ENCODE measurements at places on chromosomes 1 and 21.

- DNase-seq, result no peak
Measured at GRCh38 chr1:192284927-192285326, 31.9 kb upstream of the RGS21 start.

DNA sequence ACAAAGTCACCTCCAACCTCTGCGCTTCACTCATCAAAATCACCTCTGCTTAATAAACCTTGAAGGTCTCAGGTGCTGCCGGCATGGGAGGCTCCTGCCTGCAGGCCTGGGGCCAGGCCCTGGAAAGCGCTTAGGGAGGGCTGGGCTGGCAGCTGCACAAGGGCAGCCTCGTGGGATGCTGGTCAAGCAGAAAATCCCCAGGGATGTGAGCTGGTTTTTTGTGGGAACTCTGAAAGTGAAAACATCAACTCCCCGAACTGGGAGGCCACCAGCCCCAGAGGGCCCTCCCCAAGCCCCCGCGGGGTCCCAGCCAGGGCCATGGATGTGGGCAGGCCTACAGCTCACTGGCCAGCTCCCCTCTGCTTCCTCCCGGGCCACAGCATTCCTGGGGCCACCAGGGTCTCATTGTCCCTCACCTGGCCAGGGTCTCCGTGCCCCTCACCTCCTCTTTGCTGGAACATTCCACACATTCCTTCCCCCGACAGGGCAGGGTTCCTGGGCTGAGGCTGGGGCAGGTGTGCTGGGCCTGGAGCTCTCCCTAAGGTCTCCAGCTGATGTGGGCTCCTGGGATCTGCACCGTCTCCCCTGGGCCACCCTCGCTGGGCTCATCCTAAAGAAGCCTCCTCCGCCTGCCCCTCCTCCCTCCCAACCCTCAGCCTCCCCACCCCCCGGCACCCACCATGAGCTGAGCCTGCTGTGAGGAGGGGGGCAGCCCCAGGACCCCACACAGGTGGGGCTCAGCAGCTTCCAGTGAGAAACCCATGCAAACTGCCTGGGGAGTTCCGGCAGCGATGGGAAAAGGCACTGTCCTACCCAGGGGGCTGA is 36.0 kb upstream of the POFUT2 start:
- no peak for DNase-seq

- DNase-seq, result no peak
Measured at GRCh38 chr1:206011057-206011456, 7.9 kb upstream of the RAB7B start.

GRCh38 chr1:41811051-41811795 is 107.5 kb downstream of the HIVEP3 start:
- DNase-seq, result no peak

GRCh38 chr21:36917471-36918158 is 48.9 kb downstream of the HLCS start:
- DNase-seq, result no peak

- DNase-seq, result no peak
Measured at GRCh38 chr21:21682172-21682571, 684.0 kb downstream of the NCAM2 start.

DNA sequence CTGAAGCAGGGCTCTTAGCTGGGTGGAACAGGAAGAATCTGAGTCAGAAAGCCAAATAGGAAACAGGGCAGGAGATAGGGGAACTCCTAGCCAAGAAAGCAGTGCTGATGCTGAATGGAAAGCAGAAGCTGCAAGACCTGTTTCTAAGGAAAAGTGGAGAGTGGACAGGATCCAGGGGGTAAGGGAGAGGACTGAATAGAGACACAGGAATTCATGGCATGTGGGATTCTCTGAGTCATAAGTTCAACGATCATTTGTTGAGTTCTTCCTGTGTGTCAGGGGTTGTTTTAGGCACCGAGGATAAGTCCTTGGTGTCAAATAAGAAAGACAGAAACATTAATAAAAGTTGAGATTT is 153.8 kb upstream of the FGGY start:
- no peak for DNase-seq

- no peak for DNase-seq
Measured at GRCh38 chr1:180415985-180416633, 86.3 kb downstream of the ACBD6 start.

GRCh38 chr21:27346041-27346448 is 379.2 kb upstream of the ADAMTS5 start:
- DNase-seq, result no peak

GRCh38 chr1:197614916-197615692 is 160.2 kb downstream of the DENND1B start:
- peak; percentile 6 for DNase-seq

- DNase-seq, result no peak
Measured at GRCh38 chr1:205373022-205373797, 16.5 kb upstream of the KLHDC8A start.

DNA sequence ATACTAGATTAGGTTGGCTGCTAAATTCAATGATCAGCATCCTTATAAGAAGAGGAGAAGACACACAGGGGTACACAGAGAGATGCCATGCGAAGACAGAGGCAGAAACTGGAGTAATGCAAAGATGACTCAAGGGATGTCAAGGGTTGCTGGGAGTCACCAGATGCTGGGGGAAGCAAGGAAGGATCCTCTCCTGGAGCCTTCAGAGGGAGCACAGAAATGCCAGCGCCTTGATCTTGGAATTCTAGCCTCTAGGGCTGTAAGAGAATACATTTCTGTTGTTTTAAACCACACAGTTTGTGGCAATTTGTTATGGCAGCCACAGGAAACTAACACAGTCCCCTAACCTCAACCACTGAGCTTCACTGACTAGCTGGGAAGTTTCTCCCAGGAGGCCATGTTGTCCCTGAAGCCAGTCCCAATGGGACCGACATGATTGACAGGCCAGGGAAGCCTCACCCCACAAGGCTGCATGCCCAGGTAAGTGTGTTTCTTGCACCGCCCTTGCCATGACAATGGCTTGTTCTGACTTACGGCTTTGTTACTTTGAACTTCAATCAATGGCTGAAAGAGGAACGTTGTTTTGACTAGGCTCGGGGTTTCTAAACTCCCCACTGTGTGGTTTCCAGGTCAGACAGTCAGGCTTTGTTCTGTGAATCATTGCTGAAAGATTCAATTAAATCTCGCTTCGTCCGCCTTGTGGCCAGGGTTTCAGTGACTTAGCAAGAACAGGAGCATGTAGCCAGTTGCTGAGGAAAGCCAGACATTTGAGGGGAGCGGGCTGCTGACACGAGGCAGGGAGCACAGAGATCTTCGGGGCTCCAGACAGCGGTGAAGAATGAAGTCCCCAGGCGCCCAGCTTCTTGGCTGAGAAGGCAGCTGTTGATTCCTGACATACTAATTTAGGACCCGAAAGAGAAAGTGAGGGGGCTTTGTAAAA is 62.3 kb downstream of the RUNX1 start:
- peak; percentile 74 for DNase-seq

- no peak for DNase-seq
Measured at GRCh38 chr1:57118948-57119603, 153.3 kb upstream of the C8B start.

Data from naive thymus-derived CD4-positive, alpha-beta T cell (primary cell).